Right kidney (tissue), 9 donors: ENCODE measurements at places on chromosomes 1 and 21.
A peak's percentile ranks its signal among the peaks of the same experiment; 100 is the strongest.

- DNase-seq = no peak
Observed at GRCh38 chr1:230122366-230123279, 55.6 kb downstream of the GALNT2 start.

DNA sequence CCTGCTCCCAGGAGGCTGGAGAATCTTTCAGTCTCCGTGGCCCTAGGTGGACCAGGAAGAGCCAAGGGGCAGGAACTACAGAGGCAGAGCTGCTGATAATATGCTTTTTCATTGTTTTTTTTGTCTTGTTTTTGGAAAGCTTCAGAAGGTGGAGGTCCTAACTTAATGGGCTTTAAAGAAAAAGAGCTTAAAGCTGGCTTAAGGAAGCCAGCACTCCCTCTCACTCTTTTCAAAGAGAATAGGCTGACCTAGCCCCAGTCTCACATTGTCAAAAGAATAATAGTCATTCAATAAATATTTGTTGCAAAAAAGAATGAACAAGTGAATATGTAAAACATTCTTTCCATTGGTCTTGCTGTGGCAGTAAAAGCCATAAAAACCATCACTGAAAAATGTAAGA lies 61.0 kb upstream of the RRP15 start:
- no peak for DNase-seq

DNA sequence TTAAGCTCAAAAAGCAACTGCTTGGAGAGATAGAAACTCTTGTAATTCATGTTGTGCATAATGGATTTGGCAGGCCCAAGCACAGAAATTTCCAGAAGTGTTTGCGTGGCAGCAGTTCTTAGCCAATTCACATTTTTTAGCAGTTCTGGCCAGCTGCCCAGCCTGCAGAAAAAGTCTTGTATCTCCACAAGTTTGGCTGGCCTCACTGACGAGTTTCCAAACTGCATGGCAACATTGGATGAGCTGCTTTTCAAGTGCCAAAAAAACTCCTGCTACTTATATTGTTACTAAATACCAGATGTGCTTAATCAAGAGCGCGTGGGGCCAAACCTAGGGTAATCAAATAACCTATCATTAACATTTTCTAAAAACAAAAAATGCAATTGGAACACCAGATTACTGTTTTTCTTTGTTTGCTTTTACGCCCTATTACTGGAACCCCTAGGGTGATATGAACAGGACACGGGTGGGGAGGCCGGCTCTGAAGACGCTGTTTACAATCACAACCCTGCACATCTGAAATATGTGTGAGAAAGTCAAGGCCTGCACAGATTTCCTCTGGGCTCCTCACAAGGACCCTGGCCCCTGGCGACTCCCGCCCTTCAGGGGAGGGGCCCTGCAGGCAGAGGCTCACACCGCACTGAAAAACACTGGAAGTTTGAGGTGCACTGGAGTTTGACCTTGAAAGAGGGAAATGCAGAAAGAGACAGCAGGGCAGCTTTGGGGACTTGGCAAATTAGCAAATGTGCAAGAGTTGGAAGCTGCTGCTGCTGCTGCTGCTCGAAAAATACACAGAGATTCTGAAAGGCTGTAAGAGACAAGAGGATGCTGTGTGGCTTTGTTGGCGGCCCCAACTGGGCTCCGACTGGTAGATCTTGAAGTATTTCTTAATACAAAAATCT lies 55.2 kb upstream of the TARBP1 start:
- peak; percentile 73 for DNase-seq

- no peak for DNase-seq
Observed at GRCh38 chr1:71045463-71046028, 2.1 kb downstream of the PTGER3 start.

DNA sequence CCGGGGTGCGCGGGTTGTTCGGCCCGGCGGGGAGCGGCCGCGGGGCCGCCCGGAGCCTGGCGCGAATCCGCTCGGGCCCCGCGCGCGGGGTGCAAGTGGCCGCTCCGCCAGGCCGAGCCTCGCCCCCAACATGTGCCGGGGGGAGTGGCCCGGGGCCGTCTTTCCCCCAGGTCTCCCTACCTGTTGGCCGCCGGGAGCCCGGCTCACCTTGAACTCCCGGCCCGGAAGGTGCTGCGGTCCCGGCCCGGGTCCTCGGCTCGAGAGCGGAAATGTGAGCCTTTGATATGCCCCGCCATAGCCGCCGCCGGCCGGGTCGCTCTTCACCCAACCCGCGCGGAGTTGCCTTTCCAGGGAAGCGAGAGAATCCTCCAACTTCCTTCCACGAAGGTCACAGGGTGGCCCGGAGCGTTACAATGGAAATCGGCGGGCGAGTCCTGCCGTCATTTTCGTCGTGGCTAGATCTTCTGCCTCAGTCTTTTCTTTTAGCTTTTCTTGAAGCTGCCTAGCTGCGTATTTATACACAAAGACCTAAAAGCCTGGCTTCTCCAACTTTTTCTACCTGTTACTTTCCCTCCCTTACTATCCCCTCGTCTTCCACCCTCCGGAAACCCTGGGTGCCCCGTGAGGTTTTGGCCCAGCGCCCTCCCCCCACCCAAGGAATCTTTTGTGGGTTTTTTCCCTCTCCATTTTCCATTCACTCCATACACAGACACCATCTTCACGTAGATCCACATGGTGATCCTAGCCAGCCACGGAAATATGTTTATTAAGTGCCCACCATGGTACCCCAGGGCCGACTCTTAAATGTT lies 867 bp downstream of the PTGFRN start:
- peak; percentile 81 for DNase-seq

- DNase-seq = no peak
Observed at GRCh38 chr1:180311011-180311730, 81.1 kb downstream of the LHX4 start.

DNA sequence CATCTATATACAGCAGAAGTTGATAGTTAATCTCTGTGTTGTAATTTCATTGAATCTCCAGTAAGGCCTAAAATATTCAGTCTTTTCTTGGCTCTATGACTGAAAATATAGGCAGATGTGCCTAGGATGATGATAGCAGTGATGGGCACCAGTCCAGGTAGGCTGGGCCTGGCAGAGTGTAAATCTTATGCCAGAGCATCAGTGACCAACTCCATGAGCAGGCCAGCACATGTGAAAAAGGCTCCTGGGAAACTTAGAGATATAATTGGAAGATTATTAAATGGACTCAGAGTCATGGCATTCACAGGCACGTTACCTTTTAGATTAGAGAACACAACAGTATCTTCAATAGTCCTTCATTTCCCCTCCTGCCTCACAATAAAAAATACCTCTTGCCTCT lies 20.7 kb upstream of the CYYR1 start:
- DNase-seq = no peak

DNA sequence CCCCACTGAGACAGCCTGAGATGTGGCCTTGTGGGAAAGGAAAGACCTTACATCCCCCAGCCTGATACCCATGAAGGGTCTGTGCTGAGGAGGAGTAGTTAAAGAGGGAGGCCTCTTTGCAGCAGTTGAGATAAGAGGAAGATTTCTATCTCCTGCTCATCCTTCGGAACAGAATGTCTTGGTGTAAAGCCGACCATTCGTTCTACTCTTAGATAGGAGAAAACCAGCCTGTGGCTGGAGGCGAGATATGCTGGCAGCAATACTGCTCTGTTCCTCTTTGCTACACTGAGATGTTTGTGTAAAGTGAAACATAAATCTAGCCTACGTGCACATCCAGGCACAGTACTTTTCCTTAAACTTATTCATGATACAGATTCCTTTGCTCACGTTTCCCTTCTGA lies 1.5 kb upstream of the CCDC27 start:
- no peak for DNase-seq
